Cerebellum (tissue), 4 donors: ENCODE measurements at places on chromosomes 5 and 9. TPM values are rescaled to one million over a fixed set of nuclear protein-coding genes. Genes with fewer than 3 reads are reported as not detected.

DNA sequence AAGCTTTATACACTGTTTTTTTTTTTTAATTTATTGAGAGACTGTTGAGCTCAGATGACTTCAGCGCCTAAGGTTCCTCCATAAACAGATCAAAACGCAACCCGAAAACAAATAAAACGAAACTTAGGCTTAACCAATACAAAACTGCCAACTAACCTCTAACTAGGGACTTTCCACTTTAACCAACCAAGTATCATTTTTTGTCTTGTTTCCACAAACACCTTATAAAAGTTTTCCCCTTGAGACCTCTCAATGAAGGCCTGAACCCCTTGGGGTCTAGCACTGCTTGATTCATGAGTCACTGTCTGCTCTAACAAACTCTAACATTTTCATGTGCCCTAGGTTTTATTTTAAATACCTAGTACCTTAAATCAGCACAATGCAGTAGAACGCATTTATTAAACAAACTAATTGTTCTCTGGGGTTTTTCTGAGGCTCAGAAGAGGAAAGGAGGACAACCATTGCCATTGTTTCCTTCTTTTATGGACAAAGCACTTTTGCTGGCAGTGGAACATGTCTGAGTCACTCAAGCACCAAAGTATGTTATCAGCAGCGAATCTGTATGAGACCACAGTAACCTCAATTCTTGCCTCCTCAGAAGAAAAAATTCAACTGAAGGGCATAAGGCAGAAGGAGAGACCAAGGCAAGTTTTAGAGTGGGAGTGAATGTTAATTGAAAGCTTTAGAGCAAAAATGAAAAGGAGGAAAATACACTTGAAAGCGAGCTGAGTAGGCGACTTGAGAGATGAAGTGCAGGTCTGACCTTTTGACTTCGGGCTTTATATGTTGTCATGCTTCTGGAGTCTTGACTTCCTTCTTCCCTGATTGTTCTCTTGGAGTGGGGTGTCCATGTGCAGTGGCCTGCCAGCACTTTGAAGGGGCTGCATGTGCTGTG is 97.7 kb upstream of the HCN1 start:
- DNase-seq, result no peak

GRCh38 chr5:159032656-159033350 is 66.9 kb downstream of the EBF1 start:
- DNase-seq, result no peak

- DNase-seq, result no peak
These were observed 93.7 kb upstream of the ERBIN start for GRCh38 chr5:65832603-65833228.

- DNase-seq, result no peak
These were observed 330 bp downstream of the TBC1D2 start for GRCh38 chr9:98255061-98255577.

DNA sequence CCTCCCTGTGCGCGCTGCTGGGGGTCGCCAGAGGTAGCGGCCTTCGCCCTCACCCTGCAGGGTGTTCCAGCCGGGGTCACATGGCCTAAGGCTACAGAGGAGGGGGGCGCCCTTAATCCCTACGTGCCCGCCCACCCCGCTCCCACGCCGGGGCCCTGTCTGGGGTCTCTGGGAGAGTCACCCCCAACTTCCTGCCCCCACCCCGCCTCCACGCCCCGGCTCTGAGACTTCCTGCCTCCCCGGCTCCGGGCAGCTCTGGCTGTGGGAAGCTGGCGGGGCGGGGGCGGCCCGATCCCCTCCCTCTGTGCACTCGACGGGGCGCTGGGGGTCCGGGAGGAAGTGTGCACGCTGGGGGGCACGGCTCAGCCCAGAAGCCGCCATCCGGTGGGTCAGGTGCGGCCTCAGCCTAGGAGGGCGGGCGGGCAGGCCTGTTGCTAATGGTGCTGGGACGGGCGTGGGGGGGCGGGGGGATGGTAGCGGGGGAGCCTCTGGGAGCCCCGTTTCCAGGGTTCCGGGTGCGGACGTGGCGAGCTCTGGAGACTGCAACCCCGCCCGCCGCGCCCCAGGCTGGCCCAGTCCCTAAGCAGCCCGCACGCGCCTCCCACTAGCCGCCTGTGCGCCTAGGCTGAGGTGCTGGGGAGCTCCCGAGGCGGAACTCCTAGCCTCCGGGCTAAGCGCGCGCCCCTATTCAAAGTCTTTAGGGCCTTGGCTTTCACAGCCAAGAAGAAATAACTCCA is 61.6 kb downstream of the CXXC5 start:
- DNase-seq, result no peak

GRCh38 chr9:27408001-27408400 is 111.1 kb upstream of the EQTN start:
- DNase-seq, result no peak

DNA sequence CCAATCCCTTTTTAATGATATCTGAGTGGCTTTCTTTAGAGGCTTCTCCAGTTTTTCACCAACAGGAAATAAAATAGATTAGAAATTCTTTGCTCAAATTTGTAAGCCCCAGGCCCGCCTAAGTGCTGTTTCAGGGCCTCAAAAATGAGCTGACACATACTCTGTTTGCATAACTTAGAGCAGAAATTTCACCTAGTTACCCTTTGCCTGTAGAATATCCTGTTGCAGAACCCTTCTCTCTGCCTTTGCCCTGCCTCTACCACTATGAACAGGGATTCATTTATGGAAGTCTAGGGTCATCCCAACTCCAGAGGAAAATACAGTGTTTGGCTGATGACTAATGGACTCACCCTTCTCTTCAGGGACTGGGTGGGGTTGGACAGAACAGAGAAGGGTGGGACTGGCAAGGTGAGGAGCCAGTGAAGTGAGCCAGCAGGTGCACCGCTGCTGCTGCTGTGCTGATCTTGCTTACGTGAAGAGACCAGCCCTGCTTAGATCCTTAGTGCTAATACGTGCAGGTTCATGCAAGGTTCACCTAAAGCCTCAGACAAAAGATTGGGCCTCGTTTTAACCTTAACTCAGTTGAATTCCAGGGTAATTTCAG is 22.8 kb downstream of the OSTF1 start:
- DNase-seq, result no peak

DNA sequence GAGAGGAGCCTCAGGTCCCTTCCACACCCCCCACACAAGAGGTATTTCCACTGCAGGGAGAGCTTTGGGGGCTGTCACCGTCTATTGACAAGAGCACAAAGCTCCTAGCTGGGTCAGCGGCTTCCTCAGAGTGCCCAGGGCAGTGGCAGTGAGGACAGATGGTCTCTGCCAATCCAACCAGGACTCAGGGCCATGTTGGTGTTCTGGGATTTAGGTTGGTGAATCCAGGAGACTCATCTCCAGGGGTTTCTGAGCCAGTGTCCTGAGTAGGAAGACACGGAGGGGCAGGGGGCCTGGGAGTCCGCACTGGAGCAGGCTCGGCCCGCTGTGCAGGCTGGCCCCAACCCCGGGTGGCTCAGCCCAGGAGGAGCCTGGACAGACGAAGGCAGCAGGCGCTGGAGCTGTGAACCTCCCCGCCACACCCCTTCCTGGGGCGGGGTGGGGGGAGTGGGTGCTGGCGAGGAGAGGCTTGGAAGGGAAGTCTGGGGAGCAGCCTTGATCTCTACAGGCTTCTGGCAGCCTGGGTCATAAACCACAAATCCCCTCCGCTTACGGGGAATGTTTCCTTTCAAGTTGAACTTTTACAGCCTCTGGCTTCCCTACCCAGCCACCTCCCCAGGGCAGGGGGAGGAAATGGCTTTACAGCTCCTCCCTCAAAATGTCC is 19.6 kb downstream of the CRB2 start:
- peak; percentile 32 for DNase-seq

DNA sequence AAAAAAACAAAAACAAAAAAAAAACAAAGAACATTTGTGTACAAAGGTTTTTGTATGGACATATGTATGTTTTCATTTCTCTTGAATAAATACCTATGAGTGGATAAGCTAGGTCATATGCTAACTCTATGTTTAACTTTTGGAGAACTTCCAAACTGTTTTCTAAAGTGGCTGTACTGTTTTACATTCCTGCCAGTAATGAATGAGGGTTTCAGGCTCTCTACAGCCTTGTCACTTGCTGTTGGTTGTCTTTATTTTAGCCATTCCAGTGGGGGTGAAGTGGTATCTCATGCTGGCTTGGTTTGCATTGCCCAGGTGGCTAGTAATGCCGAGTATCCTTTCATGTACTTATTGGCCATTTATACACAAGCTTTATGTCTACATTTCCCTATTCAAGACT is 9.1 kb upstream of the TRIO start:
- no peak for DNase-seq

GRCh38 chr9:81885602-81886001 is 42.6 kb upstream of the SPATA31D4 start:
- DNase-seq, result no peak

GRCh38 chr5:172282272-172283019 is 1.1 kb downstream of the UBTD2 start:
- DNase-seq, result no peak

- no peak for DNase-seq
These were observed 44.4 kb upstream of the SNX2 start for GRCh38 chr5:122730456-122730855.

- DNase-seq, result no peak
These were observed 66.6 kb downstream of the DEPDC1B start for GRCh38 chr5:60633341-60633740.

- DNase-seq, result no peak
These were observed 484.0 kb downstream of the GADD45G start for GRCh38 chr9:90088856-90089255.

- DNase-seq, result no peak
These were observed 477.9 kb downstream of the TMEM38B start for GRCh38 chr9:106172265-106172664.

DNA sequence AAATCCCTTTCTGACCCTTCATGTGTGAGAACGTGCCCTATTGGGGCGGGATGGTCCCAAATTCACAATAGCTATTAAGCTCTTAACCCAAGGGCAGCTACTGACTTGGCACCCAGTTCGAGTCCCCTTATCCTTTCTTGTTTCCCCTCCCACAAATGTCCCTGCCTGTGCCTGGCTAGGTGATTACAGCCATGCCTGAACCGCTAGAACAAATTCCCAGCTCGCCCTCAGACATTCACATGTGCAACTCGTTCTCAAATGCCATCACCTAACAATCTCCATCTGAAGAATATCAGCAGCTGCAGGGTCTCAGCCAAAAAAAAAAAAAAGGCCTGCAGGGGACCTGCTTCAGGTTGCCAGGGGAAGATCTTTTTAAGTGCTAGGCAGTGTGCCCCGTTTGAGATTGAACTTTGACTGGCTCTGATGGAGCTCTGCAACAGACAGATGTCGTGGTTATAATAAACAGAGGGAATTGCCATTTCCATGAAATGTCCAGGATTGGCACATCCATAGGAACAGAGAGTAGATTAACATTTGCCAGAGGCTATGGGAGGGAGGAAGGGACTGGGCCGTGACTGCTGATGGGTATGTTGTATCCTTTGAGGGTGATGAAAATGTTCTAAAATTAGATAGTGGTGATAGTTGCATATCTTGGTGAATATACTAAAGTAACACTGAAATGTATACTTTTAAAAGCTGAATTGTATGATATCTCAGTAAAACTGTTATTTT is 347.2 kb upstream of the WWC1 start:
- DNase-seq, result no peak

DNA sequence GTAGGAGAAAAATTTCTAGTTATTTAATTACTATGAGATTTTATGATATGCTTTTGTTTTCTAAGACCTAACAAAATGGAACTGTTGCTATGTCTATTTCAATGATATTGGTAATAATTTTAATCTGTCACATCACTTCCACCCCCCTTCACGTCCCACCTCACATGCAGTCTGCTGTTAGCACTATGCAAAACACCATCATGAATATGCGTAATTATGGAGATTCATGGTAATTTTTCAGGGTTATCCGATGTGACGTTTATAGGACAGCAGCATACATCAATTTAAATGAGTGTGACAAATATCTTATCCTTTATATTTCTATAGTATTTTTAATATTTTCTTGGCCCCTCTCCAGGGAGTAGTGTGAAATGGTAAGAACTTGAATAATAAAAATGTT is 283.8 kb upstream of the TMEM161B start:
- DNase-seq, result no peak

- no peak for DNase-seq
These were observed 217.1 kb downstream of the PIK3R1 start for GRCh38 chr5:68432682-68433081.

GRCh38 chr5:172107571-172107970 is 80.5 kb downstream of the STK10 start:
- DNase-seq, result no peak

DNA sequence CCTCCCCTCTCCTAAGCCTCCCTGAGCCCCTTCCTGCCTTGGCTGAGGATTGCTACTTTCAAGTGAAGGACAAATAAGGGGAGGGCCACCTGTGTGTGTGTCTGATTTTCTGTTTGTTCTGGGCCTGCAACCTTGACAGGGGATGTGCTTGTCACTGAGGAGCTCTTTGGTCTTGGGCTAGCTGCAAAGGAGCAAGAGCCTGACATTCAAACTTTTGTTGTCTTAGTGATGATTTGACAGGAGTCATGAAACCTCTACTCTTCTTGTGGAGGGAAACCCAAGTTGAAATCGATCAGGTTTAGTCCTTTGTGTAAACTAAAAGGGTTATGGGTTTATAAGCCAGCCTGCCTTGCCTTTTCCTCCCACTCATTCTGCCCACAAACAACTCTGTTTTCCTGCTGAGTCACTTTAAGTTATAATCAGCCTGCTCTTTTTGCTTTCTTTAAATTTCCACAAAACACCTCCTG is 16.9 kb downstream of the CLTA start:
- DNase-seq, result no peak

- DNase-seq, result no peak
These were observed 9.6 kb downstream of the PFDN1 start for GRCh38 chr5:140293091-140293848.

DNA sequence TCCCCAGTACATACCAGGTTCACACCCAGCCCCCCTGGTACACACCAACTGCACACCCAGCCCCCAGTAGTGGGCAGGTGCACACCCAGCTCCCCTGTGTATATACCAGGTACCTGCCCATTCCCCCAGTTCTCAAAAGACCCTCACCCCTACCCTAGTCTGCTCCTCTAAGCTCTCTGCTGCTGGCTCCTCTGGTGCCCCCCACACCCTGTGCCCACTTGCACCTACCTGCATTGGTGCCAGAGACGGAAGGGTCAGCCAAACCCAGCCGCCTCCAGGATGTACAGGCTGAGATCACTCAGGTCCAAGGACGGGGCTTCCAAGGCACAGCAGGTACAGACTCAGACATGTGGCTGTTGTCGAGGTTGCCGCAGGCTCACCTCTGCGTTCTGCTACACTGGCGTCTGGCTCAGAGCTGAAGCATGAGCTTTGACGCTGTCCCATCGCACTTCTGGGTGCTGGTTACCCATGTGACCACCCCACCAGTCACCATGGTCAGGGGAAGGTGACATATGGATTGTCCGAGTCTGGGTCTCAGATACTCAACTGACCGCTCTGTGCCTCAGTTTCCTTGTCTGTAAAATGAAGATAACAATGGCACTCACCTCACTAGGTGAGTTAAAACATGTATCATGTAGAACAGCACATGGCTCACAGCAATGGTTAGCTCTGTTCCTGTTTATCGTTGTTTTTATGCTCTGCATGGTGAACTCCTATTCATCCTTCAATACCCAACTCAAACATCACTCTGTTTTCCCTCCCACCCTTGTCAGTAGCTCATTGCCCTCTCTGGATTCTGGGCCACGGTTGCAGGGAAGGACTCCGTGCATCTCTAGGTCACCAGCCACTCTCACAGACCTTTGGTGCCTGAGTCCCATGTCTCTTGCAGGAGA is 45.3 kb upstream of the SUSD3 start:
- DNase-seq, result no peak

TEX48 gene
- not detected for total RNA-seq

CKMT2 gene
- total RNA-seq, result 4.2 TPM

MXD3 gene
- total RNA-seq, result 8.6 TPM

CD14 gene
- 17.6 TPM for total RNA-seq

C8G gene
- total RNA-seq, result not detected

FBP1 gene
- not detected for total RNA-seq

NEUROG1 gene
- 2.6 TPM for total RNA-seq

INVS gene
- total RNA-seq, result 39.6 TPM

INSL6 gene
- total RNA-seq, result not detected
